ENCODE measurements at places on chromosomes 6 and 20. TPM values are rescaled to one million over a fixed set of nuclear protein-coding genes. Genes with fewer than 3 reads are reported as not detected.

The GLP1R gene
- not detected for polyA plus RNA-seq

GRCh38 chr6:154386848-154387717, 30.5 kb upstream of the IPCEF1 start:
- no peak for DNase-seq

- no peak for DNase-seq
Measured at GRCh38 chr6:48144021-48144420, 33.0 kb upstream of the PTCHD4 start.

DNA sequence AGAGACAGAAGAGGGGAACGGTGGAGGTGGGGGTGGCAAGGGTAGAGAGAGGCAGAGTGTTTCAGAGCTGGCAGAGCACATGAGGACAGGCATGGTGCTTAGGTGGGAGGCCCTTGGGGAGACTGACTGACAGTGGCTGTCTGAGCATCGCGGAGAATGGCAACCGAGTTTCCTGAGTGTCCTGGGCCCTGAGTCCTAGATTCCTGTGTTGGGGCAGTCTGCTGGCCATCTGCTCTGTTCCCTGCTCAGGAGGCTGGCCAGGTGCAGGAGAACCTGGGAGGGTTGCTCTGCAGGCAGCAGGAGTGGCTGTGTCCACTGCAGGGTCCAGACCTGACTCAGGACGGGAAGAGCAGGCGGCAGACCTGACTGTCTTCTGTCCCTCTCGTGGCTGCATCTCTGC, 248.9 kb downstream of the LRFN2 start:
- no peak for DNase-seq

GRCh38 chr6:11492464-11493290, 44.9 kb upstream of the TMEM170B start:
- no peak for DNase-seq
